ENCODE measurements at places on chromosomes 12 and 14. TPM values are rescaled to one million over a fixed set of nuclear protein-coding genes. Genes with fewer than 3 reads are reported as not detected.

ACYP1 gene
- total RNA-seq = 22.4 TPM

AQP2 gene
- total RNA-seq = not detected

NXPH4 gene
- 0.79 TPM for total RNA-seq

STXBP6 gene
- 7.6 TPM for total RNA-seq

TSHR gene
- total RNA-seq = not detected

SELPLG gene
- total RNA-seq = 1.5 TPM

MAP1LC3B2 gene
- 0.17 TPM for total RNA-seq

PTPRR gene
- total RNA-seq = not detected

RASSF9 gene
- 0.47 TPM for total RNA-seq

NUP37 gene
- total RNA-seq = 56.5 TPM

SLC17A8 gene
- 0.16 TPM for total RNA-seq

HPD gene
- total RNA-seq = 0.60 TPM

FSCB gene
- total RNA-seq = not detected

PLA2G1B gene
- total RNA-seq = 0.17 TPM

KCNMB4 gene
- 0.16 TPM for total RNA-seq

C12orf54 gene
- total RNA-seq = not detected

ZNF891 gene
- total RNA-seq = 0.94 TPM

NCAPD2 gene
- total RNA-seq = 28.1 TPM

BLTP3B gene
- total RNA-seq = 34.8 TPM

GPRC5A gene
- 7.6 TPM for total RNA-seq

OVCH1 gene
- under 0.01 TPM for total RNA-seq

SH2B3 gene
- total RNA-seq = 7.7 TPM

NELL2 gene
- total RNA-seq = not detected

TBX5 gene
- 10.2 TPM for total RNA-seq

SLC38A4 gene
- 0.34 TPM for total RNA-seq

OLR1 gene
- not detected for total RNA-seq

Measured in bronchial smooth muscle cell (primary cell).